ENCODE measurements at places on chromosomes 3 and 15.

- DNase-seq: no peak
These were observed 444.0 kb upstream of the AZI2 start for GRCh38 chr3:28792604-28793003.

DNA sequence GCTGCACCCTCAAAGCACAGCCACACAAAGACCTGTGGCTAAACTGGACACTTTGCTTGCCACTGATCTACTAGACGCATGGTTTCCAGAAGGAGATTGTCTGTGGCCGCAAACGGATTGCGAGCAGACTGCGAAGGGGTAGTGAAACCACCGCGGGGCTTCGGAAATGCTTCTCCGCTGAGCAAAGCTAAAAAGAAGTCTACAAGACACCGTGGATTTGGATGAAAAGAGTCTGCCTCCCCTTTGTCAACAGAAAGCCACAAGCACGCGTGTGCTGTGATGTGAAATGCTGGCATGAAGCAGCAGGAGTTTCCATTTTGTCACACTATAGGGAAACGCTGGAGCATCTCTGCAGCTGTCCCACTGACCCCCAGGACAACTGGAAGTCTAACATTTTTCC lies 63.0 kb downstream of the TMEM44 start:
- no peak for DNase-seq

DNA sequence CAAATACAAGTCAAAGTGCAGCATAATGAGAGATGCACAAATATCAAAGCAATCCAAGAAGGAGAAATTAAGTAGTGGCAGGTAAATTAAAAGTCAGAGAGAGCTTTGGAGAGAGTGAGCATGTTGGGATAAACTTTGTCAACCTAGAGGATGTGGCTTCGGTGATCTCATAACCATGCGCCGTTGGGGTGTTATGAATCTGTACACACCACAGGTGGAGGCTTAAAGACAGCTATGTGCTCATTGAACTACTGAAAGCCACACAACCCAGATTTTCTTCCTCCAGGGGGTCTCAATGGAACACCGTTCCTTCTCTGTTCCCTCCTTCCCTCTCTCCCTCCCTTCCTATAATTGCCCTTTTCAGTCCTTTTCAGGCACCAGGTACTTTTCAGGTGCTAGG lies 52.0 kb downstream of the SUCNR1 start:
- DNase-seq: no peak

DNA sequence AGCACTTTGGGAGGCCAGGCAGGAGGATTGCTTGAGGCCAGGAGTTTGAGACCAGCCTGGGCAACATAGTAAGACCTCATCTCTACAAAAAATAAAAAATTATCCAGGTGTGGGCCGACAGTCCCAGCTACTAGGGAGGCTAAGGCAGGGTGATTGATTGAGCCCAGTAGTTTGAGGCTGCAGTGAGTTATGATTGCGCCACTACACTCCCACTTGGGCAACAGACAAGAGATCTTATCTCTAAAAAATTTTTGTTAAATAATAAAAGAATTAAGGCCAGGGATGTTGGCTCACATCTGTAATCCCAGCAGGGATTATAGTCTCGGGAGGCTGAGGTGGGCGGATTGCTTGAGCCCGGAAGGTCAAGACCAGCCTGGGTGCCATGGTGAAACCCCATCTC lies 25.8 kb upstream of the NFKBIZ start:
- DNase-seq: no peak

DNA sequence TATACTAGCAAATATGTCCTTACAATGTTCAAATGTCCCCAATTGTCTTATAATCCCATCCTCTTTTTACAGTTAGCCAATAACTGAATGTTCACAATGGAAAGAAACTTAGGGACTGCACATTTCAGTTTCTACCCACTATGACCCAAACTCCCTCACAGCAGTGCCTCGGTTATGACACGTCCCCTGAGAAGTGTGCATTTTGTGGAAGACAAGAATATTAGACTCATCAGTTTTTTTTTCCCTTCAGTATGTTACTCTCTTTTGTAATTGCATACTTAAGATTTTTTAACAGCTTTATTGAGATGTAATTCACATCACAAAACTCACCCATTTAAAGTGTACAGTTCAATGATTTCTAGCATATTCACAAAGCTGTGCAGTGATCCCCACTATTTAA lies 64.8 kb downstream of the IGF2BP2 start:
- DNase-seq: no peak

DNA sequence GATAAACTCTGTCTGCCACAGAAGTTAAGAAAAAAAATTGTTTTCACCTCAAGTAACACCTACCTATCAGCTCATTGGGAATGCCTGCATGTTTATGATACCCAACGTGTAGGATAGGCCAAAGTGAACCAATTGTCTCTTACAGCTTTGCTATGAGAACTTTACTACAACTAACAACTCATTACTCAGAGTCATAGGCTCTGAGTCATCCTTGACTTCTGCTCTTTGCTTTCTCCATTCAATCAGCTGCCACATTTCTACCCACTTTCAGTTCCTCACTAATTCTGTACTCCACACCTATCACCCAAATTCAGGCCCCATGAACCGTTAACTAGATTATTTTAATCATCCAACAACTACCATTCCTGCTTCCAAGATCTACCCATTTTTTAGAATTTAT lies 843.9 kb downstream of the TUSC7 start:
- DNase-seq: no peak

GRCh38 chr3:120177151-120177550 lies 82.9 kb upstream of the GSK3B start:
- DNase-seq: no peak

DNA sequence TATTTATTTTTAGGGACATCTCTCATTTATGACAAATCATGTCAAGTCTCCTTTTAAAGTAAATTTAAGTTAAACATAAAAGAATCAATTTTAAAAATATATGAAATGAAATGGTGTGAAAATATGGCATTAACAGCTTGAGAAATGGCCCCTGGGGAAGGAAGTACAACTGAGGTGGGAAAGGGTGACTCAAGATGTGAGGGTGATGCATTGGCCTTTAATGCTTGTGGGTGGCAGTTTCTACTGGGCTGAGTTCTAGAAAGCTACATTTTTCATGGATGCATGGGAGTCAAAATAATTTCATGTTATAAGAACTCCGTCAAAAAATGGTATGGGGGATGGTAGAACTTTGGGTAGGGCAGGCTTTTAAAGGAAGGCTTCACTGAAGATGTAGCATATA lies 708.8 kb upstream of the CFAP20DC start:
- no peak for DNase-seq

GRCh38 chr15:38040615-38041014 lies 106.2 kb downstream of the TMCO5A start:
- DNase-seq: no peak

- no peak for DNase-seq
These were observed 122.9 kb downstream of the RORA start for GRCh38 chr15:61106044-61106834.

- no peak for DNase-seq
These were observed 34.4 kb upstream of the TBC1D21 start for GRCh38 chr15:73838831-73839426.

- no peak for DNase-seq
These were observed 25.1 kb upstream of the ANKRD34C start for GRCh38 chr15:79257454-79257853.

DNA sequence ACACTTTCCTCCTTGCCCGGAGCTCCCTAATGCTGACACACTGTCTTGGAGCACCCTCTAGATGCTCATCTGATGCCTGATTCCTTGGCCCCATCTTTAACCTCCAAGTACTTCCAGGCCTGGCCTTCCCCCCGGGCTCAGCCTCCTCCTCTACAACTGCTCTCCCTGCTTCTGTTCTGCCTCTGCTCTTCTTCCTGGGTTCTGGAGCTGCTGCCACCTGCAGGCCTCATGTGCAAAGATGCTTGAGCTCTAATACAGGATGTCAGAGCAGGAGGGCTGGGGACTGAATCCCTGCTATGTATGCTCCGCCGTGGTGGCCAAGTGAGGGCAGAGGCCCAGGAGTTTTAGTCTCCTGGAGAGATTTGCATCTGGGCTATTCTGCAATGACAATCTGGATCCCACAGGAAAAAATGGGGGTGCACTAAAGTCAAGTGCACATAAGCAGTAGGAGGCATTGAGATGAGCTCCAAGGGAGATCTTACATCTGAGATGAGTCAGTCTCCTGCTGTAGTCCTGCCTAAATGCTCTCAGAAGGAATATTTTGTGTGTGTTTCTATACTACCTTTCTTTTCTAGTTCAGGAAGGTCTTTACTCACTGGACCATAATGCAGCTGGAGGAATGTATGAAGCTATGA lies 296.3 kb downstream of the UACA start:
- DNase-seq: peak; percentile 78

- peak; percentile 74 for DNase-seq
These were observed 24.4 kb upstream of the COPG1 start for GRCh38 chr3:129224984-129225393.

- DNase-seq: no peak
These were observed 3.9 kb upstream of the BNC1 start for GRCh38 chr15:83288381-83288801.

DNA sequence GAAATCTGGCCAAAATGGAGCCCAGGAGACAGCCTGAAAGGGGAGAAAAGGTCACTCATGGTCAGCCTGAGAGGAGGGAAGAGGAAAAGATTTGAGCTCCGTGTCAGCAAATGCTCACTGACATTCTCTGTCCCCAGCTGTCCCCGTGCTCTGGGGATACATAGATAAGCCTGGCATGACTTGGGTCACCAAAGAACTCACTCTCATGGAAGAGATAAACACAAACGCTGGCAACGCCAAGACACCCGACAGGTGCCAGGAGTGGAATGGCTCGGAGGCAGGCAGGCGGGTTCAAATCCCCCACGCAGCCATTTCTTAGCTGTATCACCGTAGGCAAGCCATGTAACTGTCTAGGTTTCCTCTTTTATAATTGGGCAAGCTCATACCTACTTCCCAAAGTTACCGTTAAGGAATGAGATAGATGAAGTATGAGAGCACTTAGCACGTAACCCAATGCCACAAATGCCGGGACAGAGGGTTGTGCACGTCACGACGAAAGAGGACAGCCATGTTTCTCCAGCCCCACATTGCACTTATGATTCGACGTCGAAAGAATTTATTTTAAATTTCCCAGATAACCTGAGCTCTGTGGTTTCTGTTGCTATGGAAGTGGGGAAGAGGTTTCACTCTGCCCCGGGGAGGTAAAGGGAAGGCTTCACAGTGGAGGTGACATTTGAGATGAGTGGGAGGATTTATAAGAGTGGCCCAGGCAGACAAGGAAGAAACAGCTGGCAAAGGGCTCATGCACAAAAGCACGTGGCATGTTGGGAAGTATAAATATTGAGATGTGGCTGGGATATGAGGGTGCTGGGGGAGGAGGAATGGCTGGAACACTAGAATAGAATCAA lies 41.4 kb upstream of the TSEN2 start:
- no peak for DNase-seq

- DNase-seq: no peak
These were observed 152.0 kb downstream of the WNT7A start for GRCh38 chr3:13727890-13728289.

DNA sequence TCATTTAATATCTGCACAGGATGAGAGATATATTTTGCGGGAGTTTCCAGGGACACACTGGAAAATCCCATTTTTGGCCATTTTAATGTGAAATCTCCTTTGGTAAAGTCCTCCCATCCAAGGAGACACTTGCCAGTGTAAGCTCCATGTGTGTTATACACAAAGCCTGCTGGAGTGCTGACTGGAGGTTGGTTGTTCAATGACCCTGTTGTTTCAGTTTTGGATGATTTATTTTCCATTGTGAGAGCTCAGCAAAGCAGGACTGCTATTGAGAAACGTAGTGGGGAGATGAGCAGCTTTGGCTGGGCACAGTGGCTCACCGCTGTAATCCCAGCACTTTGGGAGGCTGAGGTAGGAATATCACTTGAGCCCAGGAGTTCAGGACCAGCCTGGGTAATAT lies 127.7 kb downstream of the NUP210 start:
- DNase-seq: no peak

DNA sequence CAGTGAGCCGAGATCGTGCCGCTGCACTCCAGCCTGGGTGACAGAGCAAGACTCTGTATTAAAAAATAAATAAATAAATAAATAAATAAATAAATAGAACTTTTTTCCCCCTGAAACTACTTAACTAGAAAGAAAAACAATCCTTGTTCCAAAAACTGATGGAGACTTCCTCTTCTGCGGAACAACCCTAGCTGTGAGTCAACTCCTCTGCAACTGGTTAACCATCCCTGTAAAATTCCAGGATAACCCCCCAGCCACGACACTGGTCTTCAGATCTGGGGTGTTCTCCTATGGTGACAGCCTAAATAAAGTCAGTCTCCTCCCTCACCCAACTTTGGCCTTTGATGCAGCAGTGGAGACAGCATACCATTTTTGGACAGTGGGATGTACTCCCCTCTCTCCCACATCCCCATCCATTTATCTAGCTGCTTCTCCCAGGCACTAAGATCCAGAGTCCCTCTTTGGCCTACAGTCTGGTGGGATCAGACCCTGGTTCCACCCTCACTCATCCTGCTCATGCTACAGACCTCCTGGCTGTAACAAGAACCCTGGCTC lies 352.6 kb downstream of the OCA2 start:
- no peak for DNase-seq

DNA sequence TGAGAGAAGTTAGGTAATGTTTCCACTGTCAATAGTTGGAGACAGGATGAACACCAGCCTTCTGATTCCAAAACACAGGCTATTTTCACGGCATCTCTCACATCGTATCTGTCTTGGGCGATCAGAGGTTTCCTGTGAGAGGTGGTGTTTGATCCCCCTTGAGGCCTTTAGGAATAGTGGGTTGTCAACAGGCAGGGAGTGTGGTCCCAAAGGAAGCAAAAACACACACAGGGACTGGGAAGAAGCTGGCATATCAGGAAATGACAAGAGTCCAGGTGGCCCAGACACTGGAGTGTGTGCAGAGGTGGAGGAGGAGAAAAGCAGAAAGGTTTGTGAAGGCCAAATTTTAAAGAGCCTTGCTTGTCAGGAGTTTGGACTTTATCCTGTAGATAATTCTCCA lies 6.6 kb upstream of the MAGEF1 start:
- no peak for DNase-seq

- no peak for DNase-seq
These were observed 153.1 kb upstream of the GAP43 start for GRCh38 chr3:115470254-115470653.

GRCh38 chr15:51367322-51367976 lies 26.0 kb downstream of the GLDN start:
- no peak for DNase-seq

GRCh38 chr3:170507063-170507462 lies 78.8 kb downstream of the SLC7A14 start:
- no peak for DNase-seq

GRCh38 chr3:87359025-87359424 lies 82.6 kb upstream of the POU1F1 start:
- DNase-seq: no peak

GRCh38 chr3:157429708-157430107 lies 6.9 kb upstream of the PTX3 start:
- no peak for DNase-seq
